ENCODE measurements at places on chromosomes 13 and 19.

- DNase-seq: no peak
These were observed 23.2 kb upstream of the F7 start for GRCh38 chr13:113082198-113083021.

DNA sequence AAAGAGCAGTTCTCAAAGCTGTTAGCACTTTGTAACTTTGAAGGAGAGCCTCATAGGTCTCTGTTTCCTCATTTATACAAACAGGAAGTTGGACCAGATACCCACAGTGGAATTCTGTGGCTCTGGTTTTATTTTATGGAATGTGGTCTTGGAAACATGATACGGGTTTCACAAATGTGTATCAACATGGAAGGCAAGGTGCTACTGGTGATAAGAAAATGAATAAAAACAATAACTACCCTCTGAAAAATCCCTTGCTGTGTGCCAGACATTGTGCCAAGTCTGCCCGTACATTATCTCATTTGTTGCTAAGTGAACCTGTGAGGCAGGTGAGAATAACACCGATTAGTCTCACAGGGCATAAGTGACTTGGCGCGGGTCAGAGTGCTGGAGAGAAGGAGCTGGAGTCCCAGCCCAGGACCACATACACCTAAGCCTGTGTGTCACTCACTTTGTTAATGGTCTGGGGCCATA, 45.0 kb upstream of the RNF113B start:
- no peak for DNase-seq

DNA sequence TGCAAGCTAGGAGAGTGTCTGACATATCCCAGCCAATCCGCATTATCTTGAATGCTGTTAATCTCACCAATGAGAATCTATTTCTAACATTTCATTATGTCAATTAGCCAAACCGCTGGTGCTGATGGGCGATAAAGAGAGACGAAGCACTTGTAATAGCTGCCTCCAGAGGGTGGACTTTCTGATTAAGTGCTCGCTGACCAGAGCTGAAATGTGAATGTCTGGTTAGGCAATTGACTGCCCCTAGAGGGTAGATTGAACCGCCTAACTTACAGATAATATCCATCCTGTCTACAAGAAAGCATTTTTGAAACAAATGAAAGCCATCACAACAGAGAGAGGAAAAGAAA, 552 bp upstream of the GRWD1 start:
- no peak for DNase-seq

- DNase-seq: no peak
These were observed 413.1 kb upstream of the ARGLU1 start for GRCh38 chr13:106981051-106981450.

- DNase-seq: no peak
These were observed 38.0 kb upstream of the ATP12A start for GRCh38 chr13:24642219-24642618.

DNA sequence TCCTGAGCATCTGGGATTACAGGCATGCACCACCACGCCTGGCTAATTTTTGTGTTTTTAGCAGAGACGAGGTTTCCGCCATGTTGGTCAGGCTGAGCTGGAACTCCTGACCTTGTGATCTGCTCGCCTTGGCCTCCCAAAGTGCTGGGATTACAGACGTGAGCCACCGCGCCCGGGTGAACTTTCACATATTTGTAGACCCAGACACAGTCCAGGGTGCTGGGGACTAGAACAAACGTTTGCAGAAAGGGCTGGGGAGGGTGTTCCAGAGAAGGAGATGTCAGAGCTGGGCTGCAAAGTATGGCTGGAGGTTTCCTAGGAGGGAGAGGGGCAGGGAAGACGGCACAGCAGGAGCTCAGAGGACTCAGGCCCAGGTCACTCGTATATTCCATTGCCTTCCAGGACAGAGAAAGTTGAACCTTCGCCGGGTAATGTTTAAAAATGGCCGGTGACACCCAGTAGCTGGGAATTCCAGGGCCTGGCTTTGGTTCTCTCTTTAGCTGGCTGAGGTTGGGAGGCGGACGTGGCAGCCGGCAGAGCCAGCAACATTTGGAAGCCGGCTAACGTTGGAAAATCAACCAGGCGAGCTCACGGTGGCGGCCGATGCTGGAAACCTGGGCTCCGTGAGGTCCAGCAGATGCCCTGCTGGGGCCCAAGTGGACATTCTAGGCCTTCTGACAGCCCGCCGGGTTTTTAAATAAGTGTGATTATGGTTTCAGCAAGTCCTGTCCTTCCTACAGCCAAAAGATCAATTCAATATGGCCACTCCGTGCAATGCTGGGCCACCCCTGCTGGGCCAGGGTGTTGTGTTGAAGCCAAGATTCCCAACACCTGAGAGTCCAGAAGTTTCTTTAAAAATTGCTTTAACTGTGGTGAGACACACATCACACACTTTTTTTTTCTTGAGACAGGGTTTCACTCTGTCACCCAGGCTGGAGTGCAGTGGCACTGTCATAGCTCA, 41.5 kb downstream of the NFIC start:
- DNase-seq: no peak

DNA sequence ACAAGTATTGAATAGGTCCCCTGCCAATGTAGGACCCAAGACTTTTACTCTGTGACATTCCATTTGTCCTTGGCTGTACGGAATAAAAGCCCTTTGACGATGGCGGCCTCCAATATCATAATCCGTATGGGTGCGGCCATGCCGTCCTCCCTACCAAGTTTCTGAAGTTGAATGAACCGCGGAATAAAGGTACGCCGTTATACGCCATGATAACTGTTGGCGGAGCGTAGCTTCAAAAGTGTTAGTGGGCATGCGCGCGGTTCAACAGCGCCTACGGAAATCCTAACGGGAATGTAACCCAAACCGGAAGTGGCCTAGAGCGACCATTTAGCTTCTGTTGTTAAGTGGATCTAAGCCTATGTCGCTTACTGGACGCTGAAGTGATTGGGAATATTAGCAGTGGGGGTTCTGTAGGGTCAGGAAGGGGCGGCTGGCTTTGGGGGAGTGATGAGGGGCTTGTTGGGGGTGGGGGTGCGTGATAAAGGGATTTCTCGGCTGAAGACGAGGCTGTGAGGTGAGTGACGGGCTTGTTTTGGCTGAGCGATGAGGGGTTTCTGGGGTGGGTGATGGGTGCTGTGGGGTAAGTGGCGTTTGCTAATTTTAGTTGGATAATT, at the start of gene ZNF175:
Gene ZNF175 (plus strand): TSS at position 322 of the 614 bp plus-strand sequence. CDS start 2,047 bp downstream, outside the sequence.
- peak; percentile 66 for DNase-seq

DNA sequence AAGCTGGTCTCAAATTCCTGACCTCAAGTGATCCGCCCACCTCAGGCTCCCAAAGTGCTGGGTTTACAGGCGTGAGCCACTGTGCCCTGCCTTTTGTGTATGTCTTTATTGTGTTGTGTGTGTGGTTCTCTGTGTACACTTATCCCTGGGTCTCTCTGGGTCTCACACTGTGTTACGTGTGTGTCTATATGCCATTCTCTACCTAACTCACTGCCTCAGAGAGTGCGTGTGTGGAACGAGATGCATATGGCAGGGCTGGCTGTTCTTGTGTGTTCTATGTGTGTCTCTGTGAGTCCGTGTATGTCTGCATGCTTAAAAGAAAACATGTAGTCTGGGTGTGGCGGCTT, 10.5 kb downstream of the FOXA3 start:
- DNase-seq: no peak

- no peak for DNase-seq
These were observed 849 bp downstream of the GAS6 start for GRCh38 chr13:113862931-113863523.

Measured in activated CD8-positive, alpha-beta memory T cell treated with anti-CD3 and anti-CD28 coated beads for 48 hours (primary cell).